ENCODE measurements at places on chromosomes 16 and 17.

DNA sequence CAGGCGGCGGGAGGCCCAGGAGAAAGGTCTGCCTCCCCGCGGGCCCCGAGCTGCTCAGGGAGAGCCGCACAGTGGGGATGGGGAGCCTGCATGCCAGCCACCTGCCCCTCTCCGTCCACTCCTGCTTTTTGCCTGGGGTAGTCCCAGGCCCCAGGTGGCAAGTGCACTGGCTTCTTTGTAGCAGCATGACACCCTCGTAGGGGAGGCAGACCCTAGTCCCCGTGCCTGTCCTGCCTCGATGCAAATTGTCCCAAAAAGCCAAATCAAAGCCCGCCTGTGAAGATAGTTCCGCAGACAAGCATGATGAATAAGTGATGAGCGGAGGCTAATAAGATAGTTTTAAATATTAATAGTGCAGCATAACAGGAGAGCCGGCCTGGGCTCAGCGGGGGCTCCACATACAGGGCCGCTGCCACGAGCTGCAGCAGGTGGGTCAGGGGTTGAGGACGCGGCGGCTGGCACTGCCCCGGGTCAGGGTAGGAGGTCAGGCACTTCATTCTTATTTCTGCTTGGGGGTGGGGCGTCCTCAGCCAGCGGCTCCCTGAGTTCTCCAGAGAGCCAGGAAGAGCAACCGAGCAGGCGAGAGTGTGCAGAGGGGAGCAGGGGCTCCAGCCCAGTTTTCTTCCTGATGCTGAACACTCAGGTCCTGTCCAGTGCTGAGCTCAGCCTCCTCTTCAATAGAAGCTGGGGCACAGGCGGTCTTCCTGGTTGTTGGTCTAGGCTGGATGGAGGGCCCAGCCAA is 26.8 kb downstream of the GINS2 start:
- no peak for DNase-seq

GRCh38 chr16:22189473-22190080 is 16.5 kb upstream of the EEF2K start:
- DNase-seq = no peak

- DNase-seq = no peak
Observed at GRCh38 chr17:82332669-82333278, 792 bp downstream of the SECTM1 start.

DNA sequence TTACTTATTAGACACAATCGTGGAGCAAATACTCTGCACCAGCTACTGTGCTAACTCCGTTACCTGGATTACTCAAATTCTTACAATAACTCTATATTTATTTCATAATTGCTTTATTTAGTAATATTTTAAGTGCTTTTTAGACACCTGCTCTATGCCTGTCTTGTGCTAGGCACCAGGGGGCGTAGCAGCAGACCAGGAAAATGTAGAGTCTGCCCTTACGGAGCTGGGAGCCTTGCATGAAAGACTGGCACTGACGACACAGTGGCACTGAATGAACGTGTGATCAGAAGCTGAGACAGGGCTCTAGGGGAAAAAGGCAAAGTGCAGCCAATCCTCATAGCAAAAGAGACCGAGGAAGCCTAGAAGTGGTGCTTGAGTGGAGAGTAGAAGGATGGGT is 486.5 kb downstream of the CDH13 start:
- peak; percentile 31 for DNase-seq

GRCh38 chr17:36929851-36930582 is 7.3 kb upstream of the LHX1 start:
- no peak for DNase-seq

GRCh38 chr16:84973776-84974523 is 37.4 kb downstream of the ZDHHC7 start:
- no peak for DNase-seq

DNA sequence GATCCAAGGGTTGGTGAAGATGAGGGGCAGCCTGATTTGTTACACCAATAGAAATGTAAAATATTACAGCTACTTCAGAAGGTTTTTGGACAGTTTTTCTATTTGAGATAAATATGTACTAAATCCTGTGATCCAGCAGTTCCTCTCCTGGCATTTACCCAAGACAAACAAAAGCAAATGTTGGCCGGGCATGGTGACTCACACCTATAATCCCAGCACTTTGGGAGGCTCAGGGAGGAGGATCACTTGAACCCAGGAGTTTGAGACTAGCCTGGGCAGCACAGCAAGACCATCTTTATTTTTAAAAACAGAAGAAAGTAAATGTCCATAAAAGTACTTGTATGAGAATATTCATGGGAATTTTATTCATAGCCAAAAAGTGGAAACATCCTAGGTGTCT is 64.8 kb upstream of the MRC2 start:
- no peak for DNase-seq
